Activated CD4-positive, alpha-beta T cell treated with anti-CD3 and anti-CD28 coated beads, Interleukin-2, amount 50 U/mL, for 4 hours (primary cell): ENCODE measurements at places on chromosomes 1 and 21.

- DNase-seq: no peak
Measured at GRCh38 chr21:24759348-24760075, 847.8 kb downstream of the MRPL39 start.

GRCh38 chr1:167782946-167783345 lies 61.2 kb downstream of the MPZL1 start:
- no peak for DNase-seq

GRCh38 chr1:167799747-167800146 lies 78.0 kb downstream of the MPZL1 start:
- DNase-seq: no peak

DNA sequence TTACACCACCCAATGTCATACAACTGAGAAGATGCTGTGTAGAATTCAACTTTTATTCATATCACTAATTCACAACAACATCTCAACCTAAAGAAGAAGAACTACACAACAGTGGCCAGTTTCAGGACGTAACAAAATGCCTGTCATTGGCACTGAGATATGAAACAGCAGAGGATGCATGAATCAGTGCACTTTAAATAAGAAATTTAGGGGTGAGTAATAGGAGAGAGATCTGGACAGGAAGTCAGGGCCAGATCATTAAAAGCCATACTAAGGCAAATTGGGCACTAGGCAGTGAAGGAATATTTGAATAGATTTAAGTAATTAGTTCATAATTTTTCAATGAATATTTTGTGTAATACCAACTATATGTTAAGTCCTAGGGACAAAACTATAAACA lies 510.5 kb downstream of the PLPP3 start:
- no peak for DNase-seq

DNA sequence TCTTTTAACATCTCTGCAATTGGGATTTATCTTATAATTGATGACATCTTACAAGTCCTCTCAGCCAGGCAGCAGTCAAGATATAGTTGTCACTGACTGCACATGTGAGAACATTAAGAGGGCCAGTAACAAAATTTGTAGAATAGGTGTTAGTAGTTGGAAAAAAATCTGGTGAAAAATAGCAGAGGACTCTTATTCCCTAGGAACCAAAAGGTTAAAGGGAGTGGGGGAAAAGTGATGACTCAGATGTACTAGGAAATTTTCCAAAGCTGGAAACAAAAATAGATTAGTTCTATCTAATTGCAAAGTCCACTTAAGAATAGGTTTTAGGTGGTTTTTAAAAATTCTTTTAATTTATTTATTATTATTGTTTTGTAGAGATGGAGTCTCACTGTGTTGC lies 3.6 kb downstream of the NUP210L start:
- no peak for DNase-seq

- no peak for DNase-seq
Measured at GRCh38 chr1:201460814-201461644, 8.0 kb downstream of the PHLDA3 start.
